ENCODE measurements at places on chromosomes 5 and 9. TPM values are rescaled to one million over a fixed set of nuclear protein-coding genes. Genes with fewer than 3 reads are reported as not detected.

- H3K27ac ChIP-seq, result no peak overlapping the region
- H3K4me3 ChIP-seq, result no peak overlapping the region
- no peaks in the 10 kb centered on the region for H3K27me3 ChIP-seq
- no peaks in the 10 kb centered on the region for H3K36me3 ChIP-seq
- no peaks in the 10 kb centered on the region for H3K4me1 ChIP-seq
- DNase-seq, result no peak
Measured at GRCh38 chr5:124780011-124780410, 33.6 kb upstream of the ZNF608 start.

- H3K27me3 ChIP-seq, result no peaks in the 10 kb centered on the region
- H3K4me3 ChIP-seq, result no peak overlapping the region
- H3K27ac ChIP-seq, result no peak overlapping the region
- no peak for DNase-seq
- no peaks in the 10 kb centered on the region for H3K36me3 ChIP-seq
Measured at GRCh38 chr5:115810761-115811160, 5.7 kb downstream of the CDO1 start.

DNA sequence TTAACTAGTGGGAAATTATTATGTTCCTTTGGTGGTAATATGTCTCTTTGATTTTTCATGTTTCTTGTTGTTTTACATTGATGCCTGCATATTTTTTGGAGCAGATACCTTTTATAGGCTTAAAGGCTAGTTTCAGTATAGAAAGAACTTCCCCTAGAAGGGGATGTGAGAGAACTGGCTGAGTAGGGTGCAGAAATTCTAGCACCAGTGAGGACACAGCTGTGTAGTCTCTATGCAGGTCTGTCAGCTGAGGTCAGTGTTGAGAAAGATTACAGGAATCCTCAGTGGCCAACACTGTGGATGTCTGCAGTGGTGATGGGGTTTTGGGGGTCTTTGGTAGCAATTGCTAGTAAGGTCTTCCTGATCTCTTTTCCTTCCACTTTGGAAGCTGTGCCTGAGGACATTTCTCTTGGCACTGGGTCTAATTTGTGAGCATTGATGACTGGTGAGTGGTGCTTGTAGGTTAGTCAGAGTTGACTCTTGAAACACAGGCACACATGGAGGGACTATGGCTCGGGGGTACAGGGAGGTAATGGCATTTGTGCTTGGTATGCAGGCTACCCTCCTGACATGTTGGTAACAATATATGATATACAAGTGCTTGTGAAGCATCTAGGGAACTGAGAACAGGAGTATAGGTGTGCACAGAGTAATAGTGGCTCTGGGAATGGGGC, 221.4 kb downstream of the SPATA31D1 start:
- DNase-seq, result no peak
- H3K27me3 ChIP-seq, result no peaks in the 10 kb centered on the region
- no peaks in the 10 kb centered on the region for H3K36me3 ChIP-seq
- no peak overlapping the region for H3K27ac ChIP-seq
- no peak overlapping the region for H3K4me3 ChIP-seq

Gene LMX1B
- not detected for total RNA-seq

- H3K27ac ChIP-seq, result peak overlapping the region; percentile 82
- DNase-seq, result peak; percentile 30
- peaks cover 4% of the 10 kb centered on the region for H3K4me1 ChIP-seq
- H3K36me3 ChIP-seq, result no peaks in the 10 kb centered on the region
- no peaks in the 10 kb centered on the region for H3K27me3 ChIP-seq
Measured at GRCh38 chr9:95508242-95508967, 8.4 kb downstream of the PTCH1 start.

- no peaks in the 10 kb centered on the region for H3K36me3 ChIP-seq
- no peak for DNase-seq
- no peaks in the 10 kb centered on the region for H3K27me3 ChIP-seq
- no peak overlapping the region for H3K27ac ChIP-seq
- H3K4me3 ChIP-seq, result no peak overlapping the region
Measured at GRCh38 chr5:55694152-55694830, 17.8 kb downstream of the SLC38A9 start.

Gene IRX1
- not detected for total RNA-seq

DNA sequence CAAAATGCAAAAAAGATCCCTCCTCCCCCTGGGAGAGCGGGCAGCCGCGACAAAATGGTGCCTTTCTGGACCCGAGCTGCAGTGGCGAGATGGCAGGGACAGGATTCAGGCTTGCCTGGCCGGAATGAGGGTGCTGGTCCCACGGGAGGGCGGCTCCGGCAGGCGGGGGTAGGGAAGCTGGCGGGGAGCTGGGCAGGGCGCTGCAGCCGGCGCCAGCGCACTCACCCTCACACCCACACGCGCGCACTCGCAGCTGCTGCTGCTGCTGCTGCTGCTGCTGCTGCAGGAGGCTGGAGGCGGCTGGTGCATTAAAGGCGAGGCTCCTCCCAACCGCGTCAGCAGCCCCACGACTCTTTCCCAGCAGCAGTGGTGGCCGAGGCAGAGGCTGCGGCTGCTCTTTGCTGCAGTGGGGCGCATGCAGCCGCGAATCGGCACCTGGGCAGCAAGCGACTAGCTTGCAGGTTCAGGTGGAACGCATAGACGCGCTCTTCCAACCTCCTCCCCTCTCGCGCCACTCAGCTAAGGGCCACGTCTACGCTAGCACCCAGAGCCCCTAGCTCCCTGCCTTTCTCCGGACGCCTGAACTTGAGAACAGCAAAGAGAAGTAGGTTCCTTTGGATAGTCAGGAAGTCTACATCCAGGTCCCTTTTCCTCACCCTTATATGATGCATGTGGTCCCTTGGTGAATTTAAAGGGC, at the start of gene PPP2R2B:
PPP2R2B (minus strand) TSS at position 282 of the 697 bp plus-strand sequence.
- no peaks in the 10 kb centered on the region for H3K36me3 ChIP-seq
- no peak for DNase-seq
- peak within 1 kb of the TSS; percentile 43 for H3K4me3 ChIP-seq

Gene ANKRD55
- total RNA-seq, result not detected

DNA sequence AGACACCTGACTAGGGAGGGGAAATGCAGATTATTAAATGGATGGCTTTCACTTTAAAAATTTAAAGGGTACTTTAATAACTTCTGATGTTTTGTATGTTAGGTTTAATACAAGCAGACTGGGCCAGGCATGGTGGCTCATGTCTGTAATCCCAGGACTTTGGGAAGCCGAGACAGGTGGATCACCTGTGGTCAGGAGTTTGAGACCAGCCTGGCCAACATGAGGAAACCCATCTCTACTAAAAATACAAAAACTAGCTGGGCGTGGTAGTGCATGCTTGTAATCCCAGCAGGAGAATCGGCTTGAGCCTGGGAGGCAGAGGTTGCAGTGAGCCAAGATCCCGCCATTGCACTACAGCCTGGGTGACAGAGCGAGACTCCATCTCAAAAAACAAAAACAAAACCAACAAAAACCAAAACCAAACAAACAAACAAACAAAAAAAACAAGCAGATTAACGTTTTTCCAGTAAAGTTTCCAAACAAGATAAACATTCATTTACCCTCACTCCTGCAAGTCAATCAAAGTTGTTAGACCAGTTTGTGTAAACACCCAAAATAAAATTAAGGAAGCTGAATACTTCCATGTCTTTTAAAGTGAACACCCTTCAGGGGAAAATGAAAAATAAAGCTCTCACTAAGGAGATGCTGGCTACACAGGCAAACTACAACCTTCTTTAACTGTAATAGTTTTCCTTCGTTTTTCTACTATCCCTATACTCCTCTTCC, 14.1 kb downstream of the ETF1 start:
- H3K27me3 ChIP-seq, result no peaks in the 10 kb centered on the region
- H3K4me1 ChIP-seq, result no peaks in the 10 kb centered on the region
- no peaks in the 10 kb centered on the region for H3K36me3 ChIP-seq
- H3K4me3 ChIP-seq, result no peak overlapping the region

DNA sequence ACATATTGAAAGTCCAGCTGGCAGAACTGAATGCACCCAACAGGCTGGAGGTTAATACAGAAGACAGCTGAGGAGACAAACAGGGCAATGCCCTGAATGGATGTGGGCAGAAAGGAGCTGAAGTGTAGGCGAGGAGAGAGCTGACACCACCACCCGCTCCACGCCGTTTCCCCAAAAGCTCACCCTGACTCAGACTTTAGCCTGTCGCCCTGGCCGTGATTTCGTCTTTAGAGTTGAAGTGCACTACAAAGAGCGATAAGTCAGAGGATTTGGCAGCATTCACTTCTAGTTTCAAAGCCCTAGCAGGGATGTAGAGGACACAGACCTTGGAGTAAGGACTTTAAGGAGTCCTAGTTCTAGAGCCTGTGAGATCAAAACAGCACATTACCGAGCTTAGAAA, 2.2 kb upstream of the ERAP1 start:
- H3K4me1 ChIP-seq, result no peaks in the 10 kb centered on the region
- no peak overlapping the region for H3K4me3 ChIP-seq

Gene SMIM33
- not detected for total RNA-seq

Measured in ovary (tissue), 10 donors.